Activated CD4-positive, alpha-beta T cell treated with anti-CD3 and anti-CD28 coated beads for 4 hours (primary cell): ENCODE measurements at places on chromosomes 12 and 14.

- DNase-seq, result no peak
Observed at GRCh38 chr12:45477526-45477925, 252.0 kb upstream of the ARID2 start.

GRCh38 chr12:51082561-51083125 is 753 bp downstream of the CSRNP2 start:
- peak; percentile 10 for DNase-seq

DNA sequence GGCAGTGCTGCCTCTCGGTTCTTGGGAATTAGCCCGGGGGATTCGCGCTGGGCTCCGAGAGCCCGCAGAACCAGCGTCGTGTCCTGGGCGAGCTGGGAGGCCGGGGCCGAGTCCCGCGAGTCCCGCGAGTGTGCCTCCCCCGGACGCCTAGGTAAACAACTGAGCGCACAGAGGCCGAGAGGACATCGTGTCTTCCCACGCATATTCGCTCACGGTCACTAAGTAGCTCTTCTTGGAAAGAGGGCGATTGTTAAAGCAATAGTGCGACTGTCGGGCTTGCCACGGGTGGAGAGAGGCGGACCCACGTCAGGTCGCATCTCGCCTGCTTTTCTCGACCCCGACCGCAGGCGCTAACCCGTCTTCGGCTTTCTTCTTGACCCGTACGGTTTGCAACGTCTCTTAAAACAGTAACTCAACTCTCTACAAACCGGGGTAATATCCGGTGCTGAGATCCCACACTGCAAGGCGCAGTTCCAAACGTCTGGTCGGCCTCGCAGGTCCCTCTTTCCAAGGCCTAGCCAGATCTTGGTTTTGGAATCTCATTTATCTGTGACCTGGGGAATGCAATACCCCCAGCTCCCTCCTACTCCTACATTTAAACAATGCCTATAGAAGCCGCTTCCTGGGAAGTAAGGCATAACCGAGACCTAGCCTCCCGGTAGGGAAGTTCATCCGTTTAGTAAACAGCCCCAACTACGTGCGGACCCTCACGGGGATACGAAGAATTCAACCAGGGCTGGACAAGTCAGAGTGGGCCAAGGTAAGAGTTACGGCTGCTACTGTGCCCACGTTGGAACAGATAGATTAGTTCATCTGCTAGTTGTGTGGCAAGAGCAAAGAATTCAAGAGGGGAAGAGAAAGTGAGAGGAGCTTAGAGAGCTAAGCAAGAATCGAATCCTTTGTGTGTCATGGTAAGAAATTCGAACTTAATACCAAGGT is 736 bp upstream of the PHLDA1 start:
- DNase-seq, result peak; percentile 11

GRCh38 chr14:52960627-52961026 is 9.8 kb upstream of the FERMT2 start:
- no peak for DNase-seq

GRCh38 chr14:106845286-106846087 is 1319.1 kb downstream of the TMEM121 start:
- DNase-seq, result peak; percentile 50

GRCh38 chr14:100524933-100525243 is 62.3 kb downstream of the BEGAIN start:
- DNase-seq, result no peak

DNA sequence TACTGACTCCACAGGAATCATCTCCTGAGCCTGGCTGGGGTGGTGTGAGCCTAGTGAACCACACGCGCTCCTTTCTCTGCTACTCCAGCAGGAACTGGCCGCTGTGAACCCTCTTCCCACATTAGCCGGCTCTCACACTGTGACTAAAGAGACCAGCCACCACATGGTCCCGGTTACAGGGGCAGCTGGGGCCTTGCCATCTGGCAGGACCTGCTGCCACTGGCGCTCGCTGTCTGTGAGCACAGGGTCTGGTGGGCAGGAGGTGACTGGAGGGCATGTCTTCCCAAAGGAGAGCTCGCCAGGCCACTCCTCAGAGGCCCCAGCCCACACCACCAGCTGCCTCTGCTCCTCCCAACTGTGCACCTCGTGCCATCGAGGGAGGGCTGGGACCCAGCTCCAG is 99.3 kb downstream of the SINHCAF start:
- no peak for DNase-seq

GRCh38 chr12:8823565-8824300 is 1.3 kb downstream of the A2ML1 start:
- DNase-seq, result peak; percentile 1

DNA sequence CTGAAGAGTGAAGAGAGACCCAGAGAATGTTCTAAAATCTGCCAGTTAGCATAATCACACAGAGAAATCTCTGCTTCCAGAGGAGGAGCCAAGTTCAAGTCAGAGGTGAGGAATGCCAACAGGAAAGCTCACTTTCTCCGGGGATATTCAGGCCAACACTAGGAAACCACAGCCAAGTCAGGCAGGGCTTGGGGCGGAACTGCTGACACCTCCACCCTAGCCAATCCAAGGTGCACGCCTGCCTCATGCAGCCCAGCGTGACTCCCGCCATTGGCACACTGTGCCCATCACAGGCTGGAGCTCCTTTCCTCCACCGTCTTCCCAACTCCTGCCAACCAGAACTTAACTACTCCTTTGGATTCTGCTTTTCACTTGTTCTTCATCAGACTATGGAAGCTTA is 374.3 kb upstream of the CCDC196 start:
- no peak for DNase-seq

GRCh38 chr14:91305650-91306431 is 61.3 kb upstream of the GPR68 start:
- no peak for DNase-seq
